Cardiac atrium fibroblast (primary cell): ENCODE measurements at places on chromosomes 11 and 22. TPM values are rescaled to one million over a fixed set of nuclear protein-coding genes. Genes with fewer than 3 reads are reported as not detected.

CD248 gene
- total RNA-seq, result 126 and 180 TPM in 2 replicates

ESAM gene
- 2.2 and 15.2 TPM in 2 replicates for total RNA-seq

SERHL2 gene
- total RNA-seq, result 2.6 and 3.6 TPM in 2 replicates

VPREB3 gene
- total RNA-seq, result not detected in 2 replicates

KCNJ1 gene
- not detected in 2 replicates for total RNA-seq

LARGE2 gene
- not detected in 2 replicates for total RNA-seq

PLA2G6 gene
- 10.3 and 15.1 TPM in 2 replicates for total RNA-seq

DRD4 gene
- total RNA-seq, result not detected in 2 replicates

VSTM5 gene
- total RNA-seq, result 0.18 TPM in 1 of 2 replicates, not detected in the other

ARHGAP42 gene
- total RNA-seq, result 5.1 and 5.5 TPM in 2 replicates

TRIM29 gene
- not detected in 2 replicates for total RNA-seq

FXYD6 gene
- total RNA-seq, result not detected in 2 replicates

TBX1 gene
- total RNA-seq, result 0.18 TPM in 1 of 2 replicates, not detected in the other

PDXP gene
- 17.3 and 18.1 TPM in 2 replicates for total RNA-seq

CDON gene
- total RNA-seq, result 21.8 and 29.6 TPM in 2 replicates

LBHD1 gene
- 1.1 and 5.2 TPM in 2 replicates for total RNA-seq

AQP11 gene
- 0.18 and 0.65 TPM in 2 replicates for total RNA-seq

EIF3D gene
- total RNA-seq, result 209 and 259 TPM in 2 replicates
